ENCODE measurements at places on chromosomes 1 and 21. TPM values are rescaled to one million over a fixed set of nuclear protein-coding genes. Genes with fewer than 3 reads are reported as not detected.

GRCh38 chr1:59750328-59751003 is 64.3 kb upstream of the HOOK1 start:
- DNase-seq = no peak

GRCh38 chr1:113999799-114000198 is 20.5 kb downstream of the OLFML3 start:
- DNase-seq = no peak

DNA sequence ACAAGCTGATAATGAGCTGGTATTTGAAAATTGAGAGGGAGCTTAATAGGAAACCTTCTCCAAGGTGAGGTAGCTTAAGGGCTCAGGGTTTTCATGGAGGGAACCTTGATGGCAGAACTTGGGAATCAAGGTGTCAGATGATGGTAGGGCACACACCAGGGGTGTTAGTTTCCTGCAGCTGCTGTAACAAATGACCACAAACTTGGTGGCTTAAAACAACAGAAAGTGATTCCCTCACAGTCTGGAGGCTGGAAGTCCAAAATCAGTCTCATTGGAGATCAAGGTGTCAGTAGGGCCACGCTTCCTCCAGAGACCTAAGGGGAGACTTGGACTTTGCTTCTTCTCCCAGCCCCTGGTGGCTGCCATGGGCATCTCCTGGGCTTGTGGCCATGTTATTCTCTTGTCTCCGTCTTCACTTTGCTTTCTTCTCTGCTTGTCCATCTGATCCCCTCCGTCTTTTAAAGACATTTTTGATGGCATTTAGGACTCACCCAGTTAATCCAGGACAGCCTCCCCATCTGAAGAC is 45.5 kb downstream of the HUNK start:
- DNase-seq = no peak

- no peak for DNase-seq
Measured at GRCh38 chr1:43305461-43305860, 4.7 kb downstream of the TIE1 start.

LCE1E gene
- total RNA-seq = not detected

BMP8B gene
- 0.41 TPM for total RNA-seq

Measured in Right ventricle myocardium inferior (tissue), 1 donor.